ENCODE measurements at places on chromosomes 2 and 18. TPM values are rescaled to one million over a fixed set of nuclear protein-coding genes. Genes with fewer than 3 reads are reported as not detected.

DNA sequence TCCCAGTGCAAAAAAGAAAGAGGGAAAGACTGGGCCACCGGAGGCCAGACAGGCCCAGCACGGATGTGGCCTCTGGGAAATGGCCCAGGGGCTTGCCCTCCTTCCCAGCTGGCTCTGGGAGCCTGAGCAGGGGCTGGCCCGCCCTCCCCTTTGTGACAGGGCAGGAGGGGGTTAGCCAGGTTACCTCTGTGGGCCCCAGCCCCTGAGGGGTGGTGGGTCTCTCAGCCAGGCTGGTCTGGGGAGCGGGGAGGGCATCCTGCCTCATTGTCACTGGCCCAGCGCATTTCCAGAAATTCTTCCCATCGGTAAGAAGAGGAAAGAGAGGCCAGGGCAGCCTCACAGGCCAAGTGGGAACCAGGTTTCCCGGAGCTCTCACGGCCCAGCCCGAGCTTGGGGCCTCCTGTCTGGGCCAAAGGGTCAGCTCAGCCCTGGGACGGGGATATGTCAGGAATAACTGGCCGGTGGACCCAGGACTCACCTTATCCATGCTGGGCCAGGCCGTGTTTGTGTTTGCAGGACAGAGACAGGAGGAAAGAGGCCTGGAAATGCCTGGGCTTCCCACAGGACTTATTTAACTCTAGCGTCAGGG lies 182.2 kb downstream of the ZFP36L2 start:
- H3K4me3 ChIP-seq = no peak overlapping the region
- peak overlapping the region; percentile 49 for H3K27ac ChIP-seq
- H3K4me1 ChIP-seq = peaks cover 28% of the 10 kb centered on the region
- H3K27me3 ChIP-seq = no peaks in the 10 kb centered on the region
- no peaks in the 10 kb centered on the region for H3K36me3 ChIP-seq
- DNase-seq = peak; percentile 44

DNA sequence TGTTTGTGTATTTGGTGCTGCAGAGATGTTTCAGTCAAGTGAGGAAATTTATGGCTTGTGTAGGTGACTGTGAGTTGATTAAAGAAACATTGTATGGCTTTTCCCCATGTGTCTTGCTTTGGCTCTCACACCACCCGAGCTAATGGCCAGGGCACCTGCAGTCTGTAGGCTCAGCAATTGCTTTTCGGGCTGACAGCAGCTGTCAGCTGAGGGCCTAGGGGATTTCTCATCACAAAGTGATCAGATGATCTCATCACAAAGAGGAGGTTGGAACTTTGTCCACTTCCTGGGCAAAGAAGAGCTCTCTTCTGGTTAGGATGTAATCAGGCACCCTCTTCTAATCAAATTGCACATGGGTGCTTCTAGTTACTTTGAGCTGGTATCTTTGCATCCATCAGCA lies 632.2 kb downstream of the SLC4A3 start:
- H3K4me1 ChIP-seq = no peaks in the 10 kb centered on the region
- H3K27me3 ChIP-seq = no peaks in the 10 kb centered on the region
- no peaks in the 10 kb centered on the region for H3K36me3 ChIP-seq
- DNase-seq = no peak

Gene SLC9A2
- total RNA-seq = 0.12 TPM

Gene CHST9
- 3.6 TPM for total RNA-seq
